A549 treated with DMSO at 1 μM for 4 hours (cell line): ENCODE measurements at places on chromosomes 1 and 21. TPM values are rescaled to one million over a fixed set of nuclear protein-coding genes. Genes with fewer than 3 reads are reported as not detected.

The S100A3 gene
- total RNA-seq = 79.7 to 94.4 TPM (median 93.6 TPM) in 5 replicates

The PCP4 gene
- not detected in 5 replicates for total RNA-seq

The SPRR1B gene
- total RNA-seq = not detected in 5 replicates

The MANEAL gene
- total RNA-seq = 24.1 to 27.2 TPM (median 26.6 TPM) in 5 replicates

The MX1 gene
- 1.3 to 2.9 TPM (median 1.6 TPM) in 5 replicates for total RNA-seq

The PLA2G2A gene
- total RNA-seq = not detected in 5 replicates

The SPRR2G gene
- total RNA-seq = not detected in 5 replicates

The ANGPTL7 gene
- total RNA-seq = not detected in 5 replicates

The OR14K1 gene
- not detected in 5 replicates for total RNA-seq

The ADGRB2 gene
- 5.7 to 7.7 TPM (median 7.4 TPM) in 5 replicates for total RNA-seq

The CA6 gene
- not detected in 5 replicates for total RNA-seq

The GREM2 gene
- 0.21 to 0.47 TPM (median 0.30 TPM) in 5 replicates for total RNA-seq

The RGS7 gene
- total RNA-seq = 0.03 to 0.10 TPM (median 0.06 TPM) in 3 of 5 replicates, not detected in the others

The RIMKLA gene
- total RNA-seq = 0.44 to 0.97 TPM (median 0.85 TPM) in 5 replicates

The DR1 gene
- total RNA-seq = 28.5 to 42.7 TPM (median 37.5 TPM) in 5 replicates

The KRTAP19-1 gene
- total RNA-seq = not detected in 5 replicates

The TMEM82 gene
- total RNA-seq = not detected in 5 replicates

The RSPH1 gene
- total RNA-seq = 0.45 to 0.94 TPM (median 0.67 TPM) in 5 replicates

The FALEC gene
- 0.17 to 0.33 TPM in 2 of 5 replicates, not detected in the others for total RNA-seq

The BRDT gene
- total RNA-seq = not detected in 5 replicates

The TNFSF18 gene
- not detected in 5 replicates for total RNA-seq

The OR2T33 gene
- not detected in 5 replicates for total RNA-seq

The TEKT2 gene
- total RNA-seq = not detected in 5 replicates

The ACKR1 gene
- not detected in 5 replicates for total RNA-seq

The ZNF648 gene
- not detected in 5 replicates for total RNA-seq

The GADD45A gene
- total RNA-seq = 42.0 to 52.4 TPM (median 45.7 TPM) in 5 replicates

The SERTAD4 gene
- 0.61 to 1.8 TPM (median 0.91 TPM) in 5 replicates for total RNA-seq

The CFHR5 gene
- not detected in 5 replicates for total RNA-seq

The CRYAA gene
- total RNA-seq = not detected in 5 replicates

The XCL2 gene
- not detected in 5 replicates for total RNA-seq

The SH2D2A gene
- 3.9 to 5.1 TPM (median 4.7 TPM) in 5 replicates for total RNA-seq

The WDR26 gene
- 37.6 to 45.2 TPM (median 40.3 TPM) in 5 replicates for total RNA-seq

The GSTM3 gene
- 21.7 to 33.5 TPM (median 24.4 TPM) in 5 replicates for total RNA-seq

The LCE1C gene
- total RNA-seq = not detected in 5 replicates

The CTSE gene
- total RNA-seq = not detected in 5 replicates

The LCE2A gene
- not detected in 5 replicates for total RNA-seq

The PM20D1 gene
- not detected in 5 replicates for total RNA-seq

The GJA8 gene
- total RNA-seq = not detected in 5 replicates

The TMEM240 gene
- total RNA-seq = 0.44 to 0.77 TPM (median 0.56 TPM) in 5 replicates

The KCNC4 gene
- 2.7 to 4.2 TPM (median 3.6 TPM) in 5 replicates for total RNA-seq

The NR1I3 gene
- total RNA-seq = 0.21 TPM in 1 of 5 replicates, not detected in the others

The MYOM3 gene
- 5.8 to 7.2 TPM (median 6.4 TPM) in 5 replicates for total RNA-seq

The KIF17 gene
- total RNA-seq = 0.99 to 1.4 TPM (median 1.3 TPM) in 5 replicates

The RBM15 gene
- 9.0 to 11.4 TPM (median 10.4 TPM) in 5 replicates for total RNA-seq
